ENCODE measurements at places on chromosomes 5 and 9.

DNA sequence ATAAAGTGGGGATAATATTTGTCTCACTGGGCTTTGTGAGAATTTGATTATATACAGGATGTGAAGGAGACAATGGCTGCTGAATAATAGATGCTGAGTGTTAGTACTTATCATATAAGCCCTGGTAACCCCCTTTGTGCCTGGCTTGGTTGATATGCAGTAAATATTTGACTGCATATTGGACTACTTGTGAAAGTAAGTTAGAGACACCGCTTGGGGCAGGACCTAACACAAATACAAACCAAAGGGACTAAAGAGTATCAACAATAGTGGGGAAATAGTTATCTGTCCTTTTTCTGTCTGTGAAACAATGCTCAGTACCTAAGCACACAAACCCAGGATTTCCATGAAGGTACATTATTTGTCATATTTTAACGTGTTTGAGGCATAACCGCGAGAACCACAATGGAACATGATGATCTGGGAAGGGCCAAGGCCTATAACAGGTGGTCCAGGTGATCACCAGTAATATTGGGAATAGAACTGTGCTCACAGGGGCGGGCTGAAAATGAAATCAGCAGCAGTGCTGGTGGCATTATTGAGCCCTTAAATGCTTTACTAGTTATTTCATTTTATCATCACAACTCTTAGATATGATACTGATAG is 138.2 kb upstream of the SMARCA2 start:
- DNase-seq: no peak

GRCh38 chr9:4662989-4663792 is 1.1 kb downstream of the PLPP6 start:
- DNase-seq: no peak

- DNase-seq: no peak
Observed at GRCh38 chr5:61019642-61020041, 74.6 kb downstream of the NDUFAF2 start.

DNA sequence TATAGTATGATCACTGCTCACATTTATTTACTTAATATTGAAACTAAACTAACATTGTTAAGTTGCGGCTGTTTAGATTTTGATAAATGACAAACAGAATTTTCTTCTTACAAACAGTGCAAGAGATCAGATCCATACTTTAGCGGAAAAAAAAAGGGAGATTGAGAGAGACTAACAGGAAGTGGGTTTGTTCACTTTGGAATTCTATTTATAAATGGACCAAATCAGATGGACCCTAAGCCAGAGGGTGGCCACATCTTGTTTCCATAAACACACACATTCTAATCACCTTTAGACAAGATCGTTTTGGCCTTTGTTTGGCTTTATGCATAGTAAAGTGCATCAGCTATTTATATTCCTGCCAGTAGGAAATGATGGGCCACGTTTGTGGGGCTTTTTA is 381.4 kb upstream of the CD180 start:
- no peak for DNase-seq

GRCh38 chr5:160398806-160399205 is 1.0 kb downstream of the FAM200C start:
- DNase-seq: no peak

- DNase-seq: no peak
Observed at GRCh38 chr5:66841264-66841663, 245.1 kb downstream of the MAST4 start.

DNA sequence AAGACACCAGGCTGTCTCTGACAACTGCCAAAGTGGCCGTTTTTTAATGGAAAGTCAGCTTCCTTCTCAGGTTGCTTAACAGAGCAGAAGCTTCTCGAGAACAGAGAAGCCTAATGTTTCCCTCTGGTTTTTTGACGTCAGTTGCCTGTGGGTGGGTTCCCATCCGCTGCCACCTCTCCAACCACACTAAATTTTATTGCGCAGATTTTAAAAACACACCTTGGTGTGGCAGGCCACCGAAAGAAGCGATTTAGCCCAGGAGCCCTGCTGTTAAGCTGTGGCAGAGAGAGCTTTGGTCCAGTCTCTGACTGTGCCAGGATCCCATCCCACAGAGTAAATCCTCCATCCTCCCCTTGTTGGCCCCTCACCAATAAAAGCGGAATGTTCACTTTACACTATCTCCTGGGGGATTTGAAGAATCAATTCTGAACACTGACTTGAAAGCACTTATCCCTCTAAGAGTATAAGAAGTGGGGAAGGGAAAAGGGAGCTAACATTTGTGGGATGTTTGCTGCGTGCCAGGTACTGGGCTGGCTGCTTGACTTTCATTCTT is 181.6 kb downstream of the AOPEP start:
- DNase-seq: no peak

- DNase-seq: peak; percentile 16
Observed at GRCh38 chr9:2015581-2016407, 647 bp downstream of the SMARCA2 start.

- no peak for DNase-seq
Observed at GRCh38 chr5:124401476-124402143, 344.8 kb downstream of the ZNF608 start.

DNA sequence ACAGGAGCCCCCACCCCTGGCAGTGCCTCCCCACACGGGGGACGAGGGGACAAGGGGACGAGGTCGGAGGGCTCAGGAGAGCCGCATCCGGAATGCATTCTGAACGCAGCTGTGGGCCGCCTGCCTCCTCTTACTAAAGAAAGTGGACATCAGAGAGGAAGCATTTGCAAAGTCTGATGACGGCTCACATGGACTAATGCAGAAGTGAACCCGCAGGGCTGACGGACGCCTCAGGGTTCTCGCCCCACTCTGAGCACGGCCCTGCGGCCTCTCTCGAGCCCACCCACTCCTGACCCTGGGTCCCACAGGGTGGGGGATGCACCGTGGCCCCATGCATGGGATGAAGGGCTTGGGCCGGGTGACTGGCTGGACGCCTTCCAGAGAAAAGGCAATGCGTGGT is 5.9 kb downstream of the LPCAT1 start:
- no peak for DNase-seq

- DNase-seq: no peak
Observed at GRCh38 chr5:37936091-37936490, 96.2 kb upstream of the GDNF start.

DNA sequence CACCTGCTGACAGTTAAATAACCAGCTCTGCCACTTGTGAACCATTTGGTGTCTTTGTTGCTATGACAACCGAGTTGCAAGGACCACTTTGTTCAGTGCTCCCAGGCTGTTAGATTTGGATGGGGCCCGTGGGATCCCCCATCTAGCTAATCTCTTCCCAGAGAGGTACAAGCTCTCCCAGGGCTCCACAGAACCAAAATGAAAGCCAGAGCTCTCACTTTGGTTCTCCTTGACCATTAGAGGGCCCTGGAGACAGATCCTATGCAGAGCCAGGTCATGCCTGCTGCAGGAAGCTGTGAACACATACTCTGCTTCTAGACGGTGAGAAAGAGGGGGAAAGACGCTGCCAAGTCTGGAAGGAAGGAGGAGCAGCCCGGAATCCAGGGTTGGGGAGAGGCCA is 224.6 kb downstream of the GABBR2 start:
- DNase-seq: no peak

- DNase-seq: no peak
Observed at GRCh38 chr5:174176511-174176910, 131.0 kb downstream of the NSG2 start.

DNA sequence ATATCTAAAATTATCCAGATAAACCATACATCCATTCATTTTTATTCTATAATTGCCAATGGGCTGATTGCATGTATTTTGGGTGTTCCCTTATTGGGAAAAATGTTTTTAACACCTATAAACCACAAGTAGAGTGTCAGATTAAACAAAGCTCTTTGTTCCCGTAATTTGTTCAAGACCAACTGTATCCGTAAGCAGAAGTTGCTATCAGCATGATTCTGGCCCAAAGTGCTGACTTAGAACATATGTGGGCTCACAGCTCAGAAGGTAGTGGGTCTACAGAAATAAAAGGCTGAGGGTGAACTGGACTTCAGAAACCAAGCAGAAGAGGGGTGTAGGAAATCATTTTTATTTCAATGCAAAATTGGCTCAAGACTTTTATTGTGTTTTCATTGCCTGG is 23.5 kb upstream of the IL7R start:
- DNase-seq: no peak

DNA sequence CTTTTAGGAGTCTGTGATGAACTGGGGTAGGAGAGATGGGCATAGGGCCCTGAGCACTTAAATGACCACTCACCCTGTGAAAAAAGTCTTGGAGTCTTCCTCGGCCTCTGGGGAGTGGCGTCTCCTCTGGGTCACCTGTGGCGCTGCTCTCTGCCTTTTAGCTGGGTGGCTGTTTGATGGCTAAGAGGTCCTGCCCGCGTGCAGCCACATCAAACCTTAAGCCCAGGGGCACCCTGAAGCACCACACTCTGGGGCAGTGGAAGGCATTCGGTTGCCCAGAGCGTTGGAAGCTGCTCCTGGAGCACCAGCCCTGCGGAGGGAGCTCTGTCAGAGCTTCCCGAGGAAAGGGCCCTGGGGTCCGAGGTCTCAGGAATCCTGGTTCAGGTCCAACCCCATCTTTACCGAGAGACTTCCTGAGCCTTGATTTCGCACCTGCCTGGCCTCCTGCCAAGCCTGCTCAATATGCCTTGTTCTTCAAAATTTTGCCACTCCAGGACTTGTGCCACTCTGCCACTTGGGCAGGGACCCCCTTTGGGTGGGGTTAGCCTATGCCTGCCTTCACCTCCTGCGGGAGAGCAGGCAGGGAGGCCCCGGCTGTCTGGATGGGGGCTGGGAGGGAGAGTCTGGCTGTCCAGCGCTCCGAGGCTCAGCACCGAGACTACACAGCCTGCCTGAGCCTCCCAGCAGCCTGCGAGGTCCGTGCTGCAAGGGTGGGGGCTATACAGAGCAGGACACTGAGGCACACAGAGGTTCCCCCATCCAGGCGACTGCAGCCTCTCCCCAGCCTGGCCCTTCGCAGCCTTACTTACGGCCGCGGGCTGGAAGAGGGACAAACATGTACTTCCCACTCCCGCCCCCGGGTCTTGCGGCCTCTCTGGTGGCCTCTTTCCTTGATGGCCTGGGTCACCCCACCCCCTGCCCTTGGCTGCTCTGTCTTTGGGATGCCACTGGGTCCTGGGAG is 63.4 kb upstream of the RNU6ATAC start:
- no peak for DNase-seq

- no peak for DNase-seq
Observed at GRCh38 chr9:85909390-85909789, 31.6 kb upstream of the NAA35 start.

- no peak for DNase-seq
Observed at GRCh38 chr9:73104921-73105320, 46.7 kb upstream of the ANXA1 start.

DNA sequence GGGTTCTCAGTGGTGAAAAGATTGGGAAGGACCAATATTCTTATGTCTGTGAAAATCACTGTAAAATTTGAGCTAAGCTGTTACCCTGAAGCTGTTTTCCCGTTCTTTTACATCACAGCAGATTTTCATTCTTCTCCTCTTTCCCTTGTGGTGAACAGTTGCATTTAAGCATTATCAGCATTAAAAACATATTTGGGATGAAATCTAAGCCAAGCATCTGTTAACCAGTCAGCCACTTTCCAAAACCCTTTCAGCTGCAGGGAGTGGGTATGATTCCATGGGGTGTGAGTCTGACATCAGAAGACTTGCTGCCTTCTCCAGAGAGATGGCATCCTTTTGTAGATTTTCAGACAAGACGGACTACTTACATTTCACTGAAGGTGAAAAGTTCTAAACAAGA is 97.2 kb downstream of the TRIO start:
- no peak for DNase-seq
